ENCODE measurements at places on chromosomes 2 and 18. TPM values are rescaled to one million over a fixed set of nuclear protein-coding genes. Genes with fewer than 3 reads are reported as not detected.

Gene IL36G
- total RNA-seq, result not detected

Gene COL4A3
- total RNA-seq, result not detected

Gene SELENOI
- total RNA-seq, result 23.3 TPM

Gene SLC19A3
- 0.33 TPM for total RNA-seq

Gene ERMN
- total RNA-seq, result not detected

Gene CCDC148
- 0.48 TPM for total RNA-seq

Gene CFAP221
- not detected for total RNA-seq

Gene C2orf76
- 8.2 TPM for total RNA-seq

Gene CD8B2
- not detected for total RNA-seq

Gene GPR45
- total RNA-seq, result not detected

Gene EVA1A
- total RNA-seq, result 41.2 TPM

Gene LBX2
- total RNA-seq, result 3.8 TPM

Gene CCDC68
- 1.6 TPM for total RNA-seq

Gene SLC5A7
- not detected for total RNA-seq

Gene SIGLEC15
- 0.19 TPM for total RNA-seq

Gene FBXO15
- total RNA-seq, result not detected

Gene ARHGAP15
- total RNA-seq, result not detected

Gene NIF3L1
- total RNA-seq, result 17.1 TPM

Gene MGAT4A
- total RNA-seq, result 100 TPM

Gene FZD7
- 0.29 TPM for total RNA-seq

Gene INHA
- total RNA-seq, result not detected

Gene IL36A
- not detected for total RNA-seq

Gene FBXO41
- total RNA-seq, result 0.33 TPM

Gene HSBP1L1
- total RNA-seq, result 5.7 TPM

Gene NCKAP1
- 195 TPM for total RNA-seq

Gene SAG
- total RNA-seq, result not detected

Gene ACSL3
- 89.9 TPM for total RNA-seq

Gene MFSD6
- total RNA-seq, result 4.0 TPM
